Foreskin fibroblast (primary cell): ENCODE measurements at places on chromosomes 11 and 22.

DNA sequence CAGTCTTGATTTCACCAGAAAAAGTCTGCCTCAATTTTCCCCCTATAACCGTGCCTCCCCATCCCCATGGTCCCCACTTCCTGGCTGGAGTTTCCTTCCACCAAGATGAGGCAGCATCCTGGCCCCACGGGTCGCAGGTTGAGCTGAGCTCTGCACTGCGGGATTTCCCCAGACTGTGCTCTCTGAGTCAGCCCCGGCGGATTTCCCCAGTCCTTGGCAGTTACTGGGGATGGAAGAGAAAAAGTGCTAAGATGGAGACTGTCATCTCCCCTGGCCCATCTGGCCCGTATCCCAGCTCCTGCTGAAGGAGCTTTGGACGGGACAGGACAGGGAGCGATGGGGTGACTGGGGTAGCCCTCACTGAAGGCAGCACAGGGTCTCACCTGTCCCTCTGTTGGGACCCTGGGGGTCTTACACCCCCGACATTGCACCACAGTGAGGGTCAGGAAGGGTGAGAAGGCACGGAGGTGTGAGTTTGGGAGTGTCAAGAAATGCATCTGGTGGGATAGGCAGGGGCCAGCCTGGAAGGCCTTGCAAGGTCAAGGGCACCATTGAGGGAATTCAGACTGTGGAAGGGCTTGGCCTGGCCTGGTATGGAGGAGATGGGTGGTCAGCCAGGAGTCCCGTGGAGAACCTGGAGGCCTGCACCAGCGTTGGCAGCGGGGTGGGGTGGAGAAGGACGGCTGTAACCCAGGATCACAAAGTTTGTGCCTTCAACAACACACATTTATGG is 36.5 kb downstream of the NADSYN1 start:
- peak; percentile 4 for DNase-seq

GRCh38 chr22:50482107-50483074 is 1.0 kb downstream of the ADM2 start:
- DNase-seq: no peak

DNA sequence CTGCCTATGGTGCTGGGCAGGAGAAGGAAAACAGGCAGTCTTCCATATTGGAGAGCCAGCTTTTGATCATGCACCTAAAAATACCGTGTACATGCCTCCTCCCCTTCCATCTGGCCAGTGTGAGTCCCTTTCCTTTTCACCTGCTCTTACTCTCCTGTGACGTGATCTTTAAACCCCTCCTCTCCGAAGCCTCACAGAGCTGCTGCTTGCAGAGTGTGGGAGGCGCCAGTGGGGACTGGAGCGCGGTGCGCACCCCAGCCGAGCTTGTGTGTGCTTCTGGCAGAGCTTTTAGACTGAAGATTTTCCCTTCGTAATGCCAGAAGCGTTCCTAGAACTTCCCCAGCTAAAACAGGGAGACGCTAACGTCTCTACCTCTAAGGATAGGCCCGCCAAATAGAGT is 29.8 kb downstream of the MUC6 start:
- no peak for DNase-seq

GRCh38 chr11:16153951-16154350 is 202.4 kb downstream of the SOX6 start:
- DNase-seq: no peak

GRCh38 chr11:17405232-17406005 is 17.0 kb upstream of the KCNJ11 start:
- DNase-seq: peak; percentile 52

DNA sequence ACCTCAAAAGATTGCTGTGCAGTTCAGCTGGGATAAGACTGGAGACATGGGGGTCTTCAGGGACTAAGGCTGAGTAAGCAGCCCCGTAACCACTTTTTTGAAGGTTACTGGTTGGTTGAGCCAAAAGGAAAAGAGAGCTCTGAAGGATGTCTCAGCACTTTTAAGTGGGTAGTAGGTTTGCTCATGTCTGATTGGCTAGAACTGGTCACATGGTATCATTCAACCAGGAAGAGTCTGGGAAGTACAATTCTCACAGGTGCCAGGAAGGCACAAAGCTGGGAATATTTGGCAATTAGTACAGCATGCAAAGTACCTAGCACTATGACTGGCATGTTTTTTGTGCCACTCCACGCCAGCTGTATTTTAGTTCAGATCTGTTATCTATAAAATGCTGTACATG is 58.1 kb downstream of the SNX19 start:
- DNase-seq: no peak

DNA sequence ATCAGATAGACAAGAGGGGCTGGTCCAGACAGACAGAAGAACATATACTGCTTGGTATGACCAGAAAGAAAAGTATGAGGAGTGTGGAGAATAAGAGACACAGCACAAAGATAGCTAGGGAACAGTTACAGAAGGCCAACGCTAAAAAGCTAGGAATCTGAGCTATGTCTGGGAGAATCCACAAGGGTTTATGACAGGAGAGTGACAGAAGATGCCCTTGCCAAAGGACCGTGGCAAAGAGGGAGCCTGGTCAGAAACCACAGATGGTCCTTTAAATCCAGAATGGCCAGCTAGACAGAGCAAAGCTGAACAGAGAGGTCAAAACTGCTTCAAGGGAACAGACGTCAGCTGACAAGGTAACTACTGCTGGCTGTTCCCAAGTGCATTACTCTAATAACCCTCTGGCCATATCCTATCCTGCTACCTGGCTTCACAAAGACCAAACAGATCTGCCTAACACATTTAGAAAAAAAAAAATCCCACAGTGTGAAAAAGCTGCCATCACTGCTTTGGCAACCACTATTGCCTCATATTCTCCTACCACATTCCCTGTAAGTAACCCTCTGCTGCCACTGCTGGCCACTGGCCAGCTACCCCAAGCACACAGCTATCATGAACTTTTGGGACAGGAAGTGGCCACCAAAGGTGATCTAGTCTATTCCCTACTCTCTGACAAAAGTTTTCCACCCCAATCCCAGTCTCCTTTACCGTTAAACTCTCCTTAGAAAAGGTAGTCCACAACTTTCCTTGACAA is 7.3 kb downstream of the SERGEF start:
- no peak for DNase-seq

DNA sequence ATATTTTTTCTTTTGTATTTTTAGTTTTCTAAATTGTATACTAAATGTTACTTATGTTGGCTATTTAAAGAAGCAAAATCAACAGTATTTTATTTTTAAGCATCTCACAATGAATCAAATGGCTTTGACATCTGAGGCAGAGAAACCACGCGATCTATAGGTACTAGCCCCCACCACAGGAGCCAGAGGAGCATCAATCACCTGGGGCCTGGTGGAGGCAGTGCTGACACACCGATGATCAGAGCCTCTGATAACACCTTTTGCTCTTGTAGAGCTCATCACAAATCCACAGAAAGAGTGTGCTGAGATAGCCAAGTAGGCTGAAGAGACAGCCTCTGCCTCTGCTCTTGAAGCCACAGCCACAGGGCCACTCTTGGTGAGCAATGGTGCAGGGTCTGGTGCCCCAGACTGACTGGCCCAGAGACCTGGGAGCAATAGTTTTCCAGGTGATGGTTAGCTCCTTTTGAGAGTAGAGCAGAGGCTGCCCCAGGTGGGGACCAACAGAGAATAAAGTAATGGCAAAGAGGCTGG is 25.2 kb downstream of the HIRA start:
- DNase-seq: no peak

- DNase-seq: no peak
These were observed 71.2 kb downstream of the USP35 start for GRCh38 chr11:78259777-78260487.

DNA sequence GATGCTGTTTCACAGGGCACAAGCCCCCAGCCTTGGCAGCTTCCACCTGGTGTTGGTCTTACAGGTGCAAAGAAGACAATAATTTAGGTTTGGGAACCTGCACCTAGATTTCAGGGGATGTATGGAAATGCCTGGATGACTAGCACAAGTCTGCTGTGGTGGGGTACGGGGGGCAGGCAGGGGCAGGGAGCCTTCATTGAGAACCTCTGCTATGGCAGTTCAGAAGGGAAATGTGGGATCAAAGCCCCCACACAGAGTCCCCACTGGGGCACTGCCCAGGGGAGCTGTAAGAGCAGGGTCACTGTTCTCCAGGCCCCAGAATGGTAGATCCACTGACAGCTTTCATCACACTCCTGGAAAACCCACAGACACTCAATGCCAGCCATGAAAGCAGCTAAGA is 686.5 kb downstream of the FAM181B start:
- no peak for DNase-seq

DNA sequence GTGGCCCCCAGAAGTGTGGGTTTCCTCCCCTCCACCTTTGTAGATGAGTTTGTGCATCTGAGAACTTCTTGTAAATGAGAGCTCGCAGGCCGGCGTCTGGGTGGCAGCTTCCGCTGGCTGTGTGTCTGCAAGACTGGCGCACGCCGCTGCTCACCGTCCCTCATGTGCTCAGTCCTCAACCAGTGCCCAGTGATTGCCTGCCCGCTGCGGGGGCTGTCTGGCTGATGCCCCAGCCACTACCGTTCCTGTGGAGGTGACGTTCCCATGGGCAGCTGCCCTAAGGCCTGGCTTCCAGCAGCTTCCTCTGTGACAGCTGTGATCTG is 8.8 kb downstream of the TBX1 start:
- DNase-seq: no peak

GRCh38 chr22:24500277-24500820 is 5.2 kb downstream of the UPB1 start:
- DNase-seq: no peak

GRCh38 chr11:76249195-76249741 is 43.0 kb upstream of the WNT11 start:
- no peak for DNase-seq

GRCh38 chr11:115682888-115683287 is 178.7 kb upstream of the CADM1 start:
- DNase-seq: no peak

GRCh38 chr22:43292630-43293018 is 50.5 kb downstream of the SCUBE1 start:
- DNase-seq: no peak

- peak; percentile 87 for DNase-seq
These were observed 40.5 kb downstream of the MICAL2 start for GRCh38 chr11:12150831-12151382.

GRCh38 chr22:39988386-39989114 is 6.2 kb upstream of the FAM83F start:
- no peak for DNase-seq

DNA sequence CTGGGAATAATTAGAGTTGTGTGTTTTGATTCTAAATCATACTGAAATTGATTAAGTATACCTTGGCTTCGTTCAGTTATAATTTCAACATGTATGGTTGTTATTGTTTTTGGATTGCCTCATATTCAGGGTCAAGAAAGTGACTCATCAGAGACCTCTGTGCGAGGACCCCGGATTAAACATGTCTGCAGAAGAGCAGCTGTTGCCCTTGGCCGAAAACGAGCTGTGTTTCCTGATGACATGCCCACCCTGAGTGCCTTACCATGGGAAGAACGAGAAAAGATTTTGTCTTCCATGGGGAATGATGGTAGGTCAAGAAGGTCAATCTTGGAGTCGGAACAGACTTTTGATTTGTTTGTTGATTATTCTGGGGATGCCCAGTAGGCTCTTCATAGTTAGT is 40.4 kb downstream of the KMT2A start:
- peak; percentile 40 for DNase-seq

- DNase-seq: no peak
These were observed at the start of gene KCNJ11 for GRCh38 chr11:17388609-17389210. Gene KCNJ11, minus strand, starts transcription at chr11:17388659. Its CDS starts 568 bp downstream, at chr11:17388091.

GRCh38 chr11:107215010-107215409 is 196.7 kb upstream of the GUCY1A2 start:
- DNase-seq: no peak
